ENCODE measurements at places on chromosomes 12 and 14.

DNA sequence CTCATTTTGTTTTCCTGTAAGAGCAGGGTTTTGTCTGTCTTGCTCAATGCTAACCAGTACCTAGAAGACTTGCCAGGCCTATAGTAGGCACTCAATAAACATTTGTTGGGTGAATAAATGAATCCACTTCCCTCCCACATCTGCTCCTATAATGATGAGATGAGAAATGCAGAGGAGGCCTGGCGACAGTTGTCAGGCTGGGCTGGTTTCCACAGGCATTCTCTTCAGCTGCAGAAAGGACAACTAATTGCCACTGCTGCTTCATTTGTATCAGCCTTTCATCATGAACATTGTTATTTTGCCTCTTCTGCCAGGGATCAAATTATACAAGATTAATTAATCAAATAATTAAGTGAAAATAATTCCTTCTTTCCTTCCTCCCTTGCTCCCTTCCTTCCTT lies 82.0 kb upstream of the PTHLH start:
- DNase-seq, result no peak

DNA sequence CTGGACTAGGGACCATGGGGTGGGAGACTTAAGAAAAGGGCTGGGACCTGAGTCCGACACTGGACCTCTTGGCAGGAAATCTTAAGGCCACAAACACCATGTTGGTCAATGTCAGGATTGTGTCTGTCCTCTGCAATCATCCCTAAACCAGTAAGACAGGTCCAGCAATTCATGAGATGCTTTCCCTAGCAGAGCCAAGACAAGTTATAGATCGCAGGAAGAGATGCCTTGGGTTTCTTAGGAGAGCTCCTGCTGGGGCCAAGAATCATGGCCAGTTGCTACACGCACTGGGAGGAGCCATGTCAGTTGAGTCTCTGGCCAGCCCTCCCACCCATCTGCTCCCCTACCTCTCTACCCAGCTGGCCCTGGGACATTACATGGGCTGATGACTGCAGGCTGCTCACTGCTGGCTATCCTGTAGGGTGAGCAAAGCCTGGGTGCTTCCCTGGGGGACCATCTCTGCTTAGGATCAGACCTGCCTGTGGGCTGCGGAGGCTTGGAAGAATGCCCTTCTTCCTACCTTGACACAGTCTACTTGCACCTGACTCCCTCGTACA lies 14.2 kb downstream of the PLEKHH1 start:
- DNase-seq, result no peak

GRCh38 chr12:105705765-105706164 lies 375.3 kb downstream of the C12orf75 start:
- peak; percentile 71 for DNase-seq

DNA sequence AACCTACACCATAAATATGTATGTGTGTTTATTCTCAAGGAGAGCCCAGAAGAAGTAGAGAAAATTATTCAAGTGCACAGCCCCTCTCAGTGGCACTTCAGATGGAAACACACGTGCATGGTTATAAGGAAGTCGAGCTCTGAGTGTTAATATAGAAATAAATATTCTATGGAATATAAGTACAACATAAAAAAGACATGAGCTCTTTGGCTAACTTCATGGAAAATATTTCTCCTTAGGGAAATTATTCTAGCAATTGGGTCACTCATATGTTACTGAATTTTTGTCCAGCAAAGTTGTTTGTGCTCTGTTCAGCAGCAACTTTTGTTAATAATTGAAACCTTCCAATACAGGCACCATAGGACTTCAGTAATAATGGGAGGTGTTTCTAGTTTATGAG lies 939.0 kb downstream of the LRFN5 start:
- no peak for DNase-seq

GRCh38 chr14:73209953-73210352 lies 27.4 kb upstream of the PAPLN start:
- no peak for DNase-seq

GRCh38 chr12:97321621-97322020 lies 141.0 kb upstream of the RMST start:
- no peak for DNase-seq

- DNase-seq, result peak; percentile 9
These were observed 557.3 kb upstream of the MIS18BP1 start for GRCh38 chr14:45810152-45810872.

- DNase-seq, result no peak
These were observed 227.8 kb downstream of the SPTSSA start for GRCh38 chr14:34234258-34234657.

Data from ACHN (cell line).